ENCODE measurements at places on chromosomes 13 and 19.

DNA sequence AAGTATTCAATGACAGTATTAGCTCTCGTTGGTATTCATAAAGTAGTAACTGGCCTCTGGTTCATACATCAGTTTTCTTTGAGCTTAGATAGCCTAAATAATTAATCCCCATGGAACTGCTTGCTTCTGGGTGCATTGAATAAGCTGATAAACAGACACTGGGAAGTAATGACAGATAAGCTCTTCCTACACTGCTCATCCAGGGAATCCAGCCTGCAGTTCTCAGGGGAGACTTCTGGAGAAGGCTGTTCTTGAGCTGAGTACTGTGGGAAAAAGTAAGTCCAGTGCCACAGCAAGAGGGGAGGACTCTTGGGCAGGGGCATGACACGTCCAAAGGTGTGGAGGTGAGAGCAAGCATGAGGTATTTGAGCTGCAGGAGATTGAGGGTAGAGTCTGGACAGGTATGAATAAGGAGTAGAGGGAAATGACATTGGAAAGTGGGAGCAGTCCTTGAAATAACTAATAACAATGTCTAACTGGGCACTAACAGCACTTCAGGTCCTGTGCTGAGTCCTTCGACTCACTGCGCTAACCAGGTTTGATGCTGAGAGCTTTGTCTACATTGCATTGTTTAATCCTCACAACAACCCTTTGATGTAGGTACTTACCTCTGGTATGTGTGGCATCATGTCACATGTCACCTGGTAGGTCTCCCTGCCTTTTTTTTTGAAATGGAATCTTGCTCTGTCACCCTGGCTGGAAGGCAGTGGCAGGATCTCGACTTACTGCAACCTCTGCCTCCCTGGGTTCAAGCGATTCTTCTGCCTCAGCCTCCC, 7.2 kb downstream of the GARRE1 start:
- DNase-seq: no peak

DNA sequence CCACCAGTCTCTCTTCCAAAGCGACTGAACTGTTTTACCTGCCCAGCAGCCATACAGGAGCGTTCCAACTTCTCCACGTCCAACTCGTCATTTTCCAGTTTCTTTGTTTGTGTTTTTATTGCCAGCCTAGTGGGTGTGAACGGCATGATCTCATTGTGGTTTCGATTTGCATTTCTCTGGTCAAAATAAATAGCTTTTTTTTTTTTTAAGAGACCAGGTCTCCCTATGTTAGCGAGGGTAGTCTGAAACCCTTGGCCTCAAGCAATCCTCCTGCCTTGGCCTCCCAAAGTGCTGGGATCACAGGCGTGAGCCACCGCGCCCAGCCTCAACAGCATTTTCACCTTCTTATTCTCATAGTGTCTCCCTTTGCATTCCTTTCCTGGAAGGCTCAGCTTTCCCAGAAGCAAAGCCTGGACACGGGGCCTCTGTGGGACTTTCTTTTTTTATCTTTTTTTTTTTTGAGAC, 4.2 kb upstream of the JSRP1 start:
- DNase-seq: no peak

DNA sequence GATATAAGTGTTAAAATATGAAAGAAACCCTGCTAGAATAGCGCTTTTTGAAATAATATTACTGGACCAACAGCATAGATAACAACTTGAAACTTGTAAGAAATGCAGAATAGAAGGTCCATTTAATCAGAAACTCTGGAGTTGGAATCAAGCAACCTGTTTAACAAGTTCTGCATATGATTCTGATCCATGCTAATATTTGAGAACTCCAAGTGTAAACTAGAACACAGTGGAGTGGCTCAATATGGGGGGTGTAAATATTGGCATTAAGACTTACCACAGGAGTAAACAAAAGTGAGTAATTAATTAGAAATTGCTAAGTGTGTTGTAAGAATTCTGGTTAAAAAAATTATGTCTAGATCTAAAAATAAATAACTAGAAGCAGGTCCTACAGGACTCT, 151.2 kb downstream of the SLITRK1 start:
- DNase-seq: no peak

DNA sequence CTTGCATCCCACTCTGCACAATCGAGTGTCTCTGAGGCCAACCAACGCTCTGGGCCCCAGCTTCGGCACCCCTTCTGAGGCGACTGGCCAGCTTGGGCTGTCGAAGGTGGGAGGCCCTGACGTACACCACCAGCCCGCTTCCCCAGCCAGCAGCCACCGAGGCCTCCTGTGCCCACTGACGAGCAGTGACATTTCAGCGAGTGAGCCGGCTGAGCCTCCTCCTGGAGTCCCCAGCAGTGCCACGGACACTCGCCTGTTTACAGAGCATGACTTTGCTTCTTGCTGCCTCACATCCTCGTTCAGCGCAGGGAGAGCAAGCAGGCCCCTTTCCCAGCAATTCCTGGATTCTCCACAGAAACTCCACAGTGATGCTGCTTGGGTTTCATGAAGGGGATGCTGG, 240.2 kb upstream of the MAB21L1 start:
- DNase-seq: no peak

DNA sequence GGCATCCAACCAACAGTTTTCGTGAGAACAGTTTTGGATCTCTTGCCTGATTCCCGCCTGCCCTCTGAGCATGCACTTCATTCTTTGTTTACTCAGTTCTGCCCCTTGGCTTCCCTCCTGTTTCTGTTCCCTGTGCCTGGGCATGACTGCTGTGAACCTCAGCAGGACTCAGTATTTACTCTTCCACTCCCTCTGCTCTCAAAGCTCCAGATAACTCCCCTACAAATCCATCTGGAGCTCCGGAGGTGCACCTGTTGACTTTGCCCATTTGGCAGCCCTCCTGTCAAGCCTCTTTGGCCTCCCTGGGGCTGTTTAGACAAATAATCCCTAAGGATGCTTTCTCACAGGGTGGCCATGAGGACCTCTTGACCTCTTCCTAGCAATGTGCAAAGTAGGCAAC, 34.2 kb upstream of the ARGLU1 start:
- no peak for DNase-seq

GRCh38 chr13:63005625-63006024, 1590.0 kb upstream of the PCDH20 start:
- no peak for DNase-seq

- no peak for DNase-seq
Measured at GRCh38 chr13:90613076-90613795, 734.3 kb upstream of the MIR17HG start.

All from GOT3 (cell line).